ENCODE measurements at places on chromosomes 3 and 15. TPM values are rescaled to one million over a fixed set of nuclear protein-coding genes. Genes with fewer than 3 reads are reported as not detected.

DNA sequence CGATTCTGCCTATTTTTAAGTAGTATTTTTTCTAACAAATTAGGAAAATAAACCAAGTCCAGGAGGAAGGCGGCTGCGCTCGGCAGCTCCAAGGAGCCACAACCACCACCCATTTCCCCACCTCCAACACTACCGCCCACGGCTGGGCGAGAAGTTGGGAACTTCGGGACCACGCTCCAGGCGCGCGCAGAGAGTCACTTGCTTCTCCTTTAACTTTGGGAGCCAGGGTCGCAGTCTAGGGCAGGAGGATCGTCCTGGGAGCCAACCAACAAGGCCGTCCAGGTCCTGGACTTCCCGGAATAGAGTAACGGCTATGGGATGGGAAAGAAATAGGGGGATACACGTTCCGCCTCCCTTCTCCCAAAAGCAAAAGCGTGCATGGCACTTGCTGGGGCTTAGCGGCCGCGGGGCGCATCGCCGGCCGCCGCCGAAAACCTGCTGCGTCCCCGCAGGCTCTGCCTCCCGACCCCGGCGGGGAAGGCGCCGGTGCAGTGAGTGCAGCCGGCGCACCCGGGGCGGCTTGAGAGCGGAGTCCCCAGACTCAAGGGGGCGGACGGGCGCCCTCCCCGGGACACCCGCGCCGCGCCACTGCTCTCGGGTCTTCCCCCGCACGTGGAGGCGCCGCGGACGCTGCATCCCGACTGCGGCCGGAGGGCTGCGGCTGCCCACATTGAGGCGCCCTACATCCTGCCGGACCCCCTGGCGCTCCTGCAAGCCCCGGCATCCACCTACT, 699 bp downstream of the MEGF11 start:
- DNase-seq: no peak

Gene RGMA
- 3.6 TPM for total RNA-seq

Gene IRAK2
- 4.7 TPM for total RNA-seq

GRCh38 chr3:84586427-84586826, 372.4 kb upstream of the CADM2 start:
- no peak for DNase-seq

GRCh38 chr15:63970621-63971426, 75.5 kb downstream of the DAPK2 start:
- DNase-seq: peak; percentile 22

DNA sequence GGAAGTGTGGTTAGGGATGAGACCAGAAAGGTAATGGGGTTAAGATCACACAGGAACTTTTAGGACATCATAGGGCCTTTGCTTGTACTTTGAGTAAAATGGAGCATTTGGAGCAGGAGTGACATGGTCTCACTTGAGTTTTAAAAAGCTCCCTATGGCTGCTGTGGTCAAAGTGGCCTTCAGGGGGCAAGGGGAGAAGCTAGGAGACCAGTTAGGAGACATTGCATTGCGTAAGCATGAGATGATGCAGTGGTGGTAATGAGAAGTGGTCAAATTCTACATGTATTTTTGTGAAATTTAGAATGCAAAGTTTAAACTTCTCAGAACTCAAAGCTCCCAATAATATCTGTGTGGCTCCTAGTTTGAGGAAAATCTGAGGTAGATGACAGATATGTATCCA, 27.9 kb downstream of the MED12L start:
- no peak for DNase-seq

Gene LCTL
- 1.3 TPM for total RNA-seq

Gene SCG5
- 0.87 TPM for total RNA-seq

GRCh38 chr3:24047513-24047912, 102.4 kb downstream of the NR1D2 start:
- DNase-seq: no peak

Gene CAND2
- total RNA-seq: 1.5 TPM

GRCh38 chr15:42457445-42458442, 33.2 kb downstream of the ZNF106 start:
- DNase-seq: peak; percentile 75

Gene GOLGA6A
- total RNA-seq: not detected

Gene TRH
- not detected for total RNA-seq

Gene PLA2G4D
- total RNA-seq: not detected

- DNase-seq: no peak
Measured at GRCh38 chr3:66655671-66656070, 154.8 kb upstream of the LRIG1 start.

Gene CHL1
- not detected for total RNA-seq

- no peak for DNase-seq
Measured at GRCh38 chr3:146701246-146701645, 96.1 kb upstream of the PLSCR5 start.

Gene PRR20G
- not detected for total RNA-seq

Gene CPN2
- total RNA-seq: not detected

DNA sequence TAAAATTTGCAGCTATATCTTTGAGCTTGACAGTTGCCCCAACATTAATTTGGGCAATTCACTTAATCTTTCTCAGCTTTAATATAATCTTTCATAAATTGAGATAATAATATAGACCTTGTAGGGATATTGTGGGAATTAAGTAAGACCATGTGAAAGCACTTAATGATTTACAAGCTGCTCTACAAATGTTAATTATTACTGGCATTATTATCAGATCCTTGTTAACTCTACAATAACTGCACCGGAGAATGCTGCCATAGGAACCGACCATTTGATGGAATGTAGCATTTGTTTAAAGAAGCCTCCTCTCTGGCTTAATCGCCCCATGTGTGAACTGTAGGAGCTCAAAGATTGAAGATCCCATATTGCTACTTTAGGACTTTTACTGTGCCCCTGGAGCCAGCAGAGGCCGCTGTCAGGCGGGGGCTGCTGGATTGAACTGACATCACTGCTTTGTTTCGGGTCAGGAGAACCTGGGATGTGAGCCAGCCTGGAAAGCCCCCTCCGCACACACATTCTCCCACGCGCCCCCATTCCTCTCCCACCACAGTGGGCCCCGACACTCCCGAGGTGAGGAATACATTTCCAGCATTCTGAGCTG, 154.2 kb upstream of the TNIK start:
- DNase-seq: no peak

- DNase-seq: no peak
Measured at GRCh38 chr3:140916603-140917002, 25.0 kb upstream of the SLC25A36 start.

Gene STRIT1
- total RNA-seq: not detected

- DNase-seq: no peak
Measured at GRCh38 chr3:153818338-153818737, 302.9 kb upstream of the ARHGEF26 start.

Gene GOLGA8S
- total RNA-seq: 0.05 TPM

Gene PAK6
- 0.09 TPM for total RNA-seq

GRCh38 chr15:100764778-100765466, 114.7 kb upstream of the ALDH1A3 start:
- DNase-seq: peak; percentile 41

GRCh38 chr3:13498354-13499060, 18.4 kb downstream of the HDAC11 start:
- no peak for DNase-seq

- DNase-seq: no peak
Measured at GRCh38 chr3:15520185-15520584, 1.3 kb downstream of the COLQ start.

Gene NANOGP8
- not detected for total RNA-seq

GRCh38 chr15:82174471-82175235, 87.9 kb downstream of the EFL1 start:
- DNase-seq: no peak

DNA sequence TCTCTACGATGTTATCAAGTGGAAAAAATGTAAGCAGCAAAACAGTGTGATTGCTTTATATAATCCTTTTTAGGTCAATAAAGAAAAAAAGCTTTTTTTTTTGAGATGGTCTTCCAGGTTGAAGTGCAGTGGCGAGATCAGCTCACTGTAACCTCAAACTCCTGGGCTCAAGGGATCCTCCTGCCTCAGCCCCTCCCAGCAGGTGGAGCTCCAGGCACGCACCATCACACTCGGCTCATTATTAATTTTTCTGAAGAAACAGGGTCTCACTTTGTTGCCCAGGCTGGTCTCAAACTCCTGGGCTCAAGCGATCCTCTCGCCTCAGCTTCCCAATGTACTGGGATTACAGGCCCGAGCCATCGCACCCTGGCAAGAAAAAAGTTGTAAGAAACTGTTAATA, 17.3 kb downstream of the RNF168 start:
- no peak for DNase-seq

Data from SJSA1 (cell line).